ENCODE measurements at places on chromosomes 4 and X. TPM values are rescaled to one million over a fixed set of nuclear protein-coding genes. Genes with fewer than 3 reads are reported as not detected.

- DNase-seq: no peak
Measured at GRCh38 chr4:71474731-71475130, 135.9 kb downstream of the SLC4A4 start.

Gene CXCL1
- total RNA-seq: not detected

- DNase-seq: no peak
Measured at GRCh38 chrX:151631822-151632221, 63.4 kb upstream of the PRRG3 start.

DNA sequence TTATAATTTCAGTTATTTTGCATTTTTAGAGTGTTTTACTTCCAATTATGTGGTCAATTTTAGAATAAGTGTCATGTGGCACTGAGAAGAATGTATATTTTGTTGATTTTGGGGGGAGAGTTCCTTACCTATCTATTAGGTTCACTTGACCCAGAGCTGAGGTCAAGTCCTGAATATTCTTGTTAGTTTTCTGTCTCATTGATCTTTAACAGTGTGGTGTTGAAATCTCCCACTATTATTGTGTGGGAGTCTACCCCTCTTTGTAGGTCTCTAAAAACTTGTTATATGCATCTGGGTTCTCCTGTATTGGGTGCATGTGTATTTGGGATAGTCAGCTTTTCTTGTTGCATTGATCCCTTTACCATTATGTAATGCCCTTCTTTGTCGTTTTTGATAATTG is 127.0 kb upstream of the ZDHHC15 start:
- no peak for DNase-seq

DNA sequence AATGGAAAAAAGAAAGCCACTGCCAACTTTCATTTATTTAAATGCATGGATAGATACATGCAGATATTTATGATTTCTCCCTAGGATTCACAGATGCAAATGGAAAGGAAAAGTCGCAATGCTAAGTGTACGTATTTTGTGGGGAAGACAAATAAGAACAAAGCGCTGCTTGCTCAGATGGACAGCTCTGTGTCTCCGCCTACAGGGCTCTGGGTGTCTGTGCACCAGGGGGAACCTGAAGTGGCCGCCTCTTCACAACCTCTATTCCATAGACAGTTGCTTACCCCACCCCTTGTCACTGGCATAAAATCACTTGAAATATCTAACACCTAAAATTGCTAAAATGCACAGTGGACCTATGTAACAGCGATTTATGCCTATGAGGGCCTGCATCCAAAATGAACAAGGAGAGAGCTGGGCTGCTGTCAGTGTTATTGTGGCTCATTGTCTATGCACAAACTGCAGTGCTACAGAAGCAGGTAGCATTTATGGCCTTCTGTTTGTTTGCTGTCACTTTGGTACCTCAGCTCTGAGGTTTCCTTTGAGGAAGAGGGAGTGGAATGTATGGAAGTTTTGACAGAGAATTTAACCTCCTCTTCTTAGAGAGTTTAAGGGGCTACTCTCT is 58.6 kb upstream of the PAGE1 start:
- no peak for DNase-seq

DNA sequence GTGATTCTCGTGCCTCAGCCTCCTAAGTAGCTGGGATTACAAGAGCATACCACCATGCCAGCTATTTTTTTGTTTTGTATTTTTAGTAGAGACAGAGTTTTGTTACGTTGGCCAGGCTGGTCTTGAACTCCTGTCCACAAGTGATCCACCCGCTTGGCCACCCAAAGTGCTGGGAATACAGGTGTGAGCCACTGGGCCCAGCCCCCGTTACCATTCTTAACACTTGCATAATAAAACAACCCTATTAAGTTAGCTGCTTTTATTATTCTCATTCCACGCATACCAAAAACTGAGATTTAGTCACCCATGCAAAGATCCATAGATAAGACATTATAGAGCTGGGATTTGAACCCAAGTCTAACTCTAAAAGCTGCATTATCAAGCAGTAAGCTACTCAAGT is 6.0 kb upstream of the TEX13A start:
- DNase-seq: no peak

Gene CXorf65
- not detected for total RNA-seq

Gene ANXA3
- total RNA-seq: 19.2 TPM

Gene NEK1
- 6.4 TPM for total RNA-seq

Gene EPGN
- total RNA-seq: 8.8 TPM

Gene NSUN7
- 4.9 TPM for total RNA-seq

- no peak for DNase-seq
Measured at GRCh38 chr4:1851160-1851559, 4.8 kb downstream of the LETM1 start.

- DNase-seq: no peak
Measured at GRCh38 chr4:180335566-180335965, 1907.6 kb upstream of the TENM3 start.

DNA sequence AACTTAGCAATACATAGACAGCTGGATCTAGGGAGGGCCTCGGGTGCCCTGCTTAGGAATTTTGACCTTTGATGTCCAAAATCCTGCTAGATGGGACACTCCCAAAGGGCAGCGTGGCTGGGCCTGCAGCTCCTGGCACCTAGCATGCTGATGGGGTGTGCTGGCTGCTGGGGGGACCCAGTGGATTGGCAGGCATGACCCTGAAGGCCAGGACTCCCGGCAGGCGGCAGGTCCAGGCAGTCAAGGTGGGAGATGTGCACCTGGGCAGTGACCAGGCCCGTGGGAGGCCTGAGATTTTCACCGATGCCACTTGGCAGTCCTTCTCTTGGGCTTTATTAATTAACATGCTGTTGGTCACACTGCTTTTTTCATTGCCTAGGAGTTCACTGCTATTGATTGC is 84.3 kb downstream of the PSAPL1 start:
- no peak for DNase-seq
